Fibroblast of skin of right biceps (primary cell): ENCODE measurements at places on chromosomes 16 and 17.

- DNase-seq, result no peak
Measured at GRCh38 chr17:1298606-1299005, 19.1 kb downstream of the TRARG1 start.

GRCh38 chr16:31090540-31090939 lies 1.8 kb upstream of the PRSS53 start:
- peak; percentile 44 for DNase-seq

DNA sequence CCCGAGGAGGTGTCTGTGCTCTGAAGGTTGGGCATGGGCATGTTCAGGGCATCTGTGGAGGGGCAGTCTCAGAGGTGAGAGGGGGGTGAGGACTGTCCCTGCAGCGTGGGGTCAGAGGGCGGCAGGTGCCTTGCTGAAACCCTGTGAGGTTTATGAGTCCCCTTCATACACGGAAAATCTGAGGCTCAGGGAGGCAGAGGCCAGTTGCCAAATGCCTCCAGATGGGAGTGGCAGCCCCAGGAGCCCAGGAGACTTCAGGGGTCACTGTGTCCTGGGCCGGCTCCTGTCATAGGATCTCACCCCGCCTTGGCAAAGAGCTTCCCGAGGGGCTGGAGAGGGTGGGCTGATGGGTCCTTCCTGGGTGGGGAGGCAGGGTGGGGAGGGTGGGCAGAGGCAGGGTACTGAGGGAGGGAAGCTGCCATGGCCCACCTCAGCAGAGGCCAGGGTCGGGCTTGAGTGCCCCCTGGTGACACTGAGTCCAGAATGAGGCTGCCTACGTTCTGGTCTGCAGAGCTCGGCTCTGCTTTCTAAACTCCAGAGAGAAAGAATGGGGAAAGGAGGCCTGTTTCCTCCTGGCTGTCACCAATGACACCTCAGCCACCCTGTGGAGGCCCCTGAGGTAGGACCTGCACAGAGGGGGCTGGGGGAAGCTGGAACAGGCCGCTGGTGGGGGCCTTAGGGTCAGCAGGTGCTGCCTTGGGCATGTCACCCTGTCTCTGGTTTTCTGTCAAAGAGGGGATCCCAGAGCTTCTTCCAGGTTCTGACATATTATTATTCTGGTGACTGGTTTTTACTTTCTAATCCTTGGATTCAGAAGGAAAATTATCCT lies 1.1 kb downstream of the LGALS9 start:
- no peak for DNase-seq

- no peak for DNase-seq
Measured at GRCh38 chr17:75778861-75779249, 5.8 kb upstream of the UNK start.

DNA sequence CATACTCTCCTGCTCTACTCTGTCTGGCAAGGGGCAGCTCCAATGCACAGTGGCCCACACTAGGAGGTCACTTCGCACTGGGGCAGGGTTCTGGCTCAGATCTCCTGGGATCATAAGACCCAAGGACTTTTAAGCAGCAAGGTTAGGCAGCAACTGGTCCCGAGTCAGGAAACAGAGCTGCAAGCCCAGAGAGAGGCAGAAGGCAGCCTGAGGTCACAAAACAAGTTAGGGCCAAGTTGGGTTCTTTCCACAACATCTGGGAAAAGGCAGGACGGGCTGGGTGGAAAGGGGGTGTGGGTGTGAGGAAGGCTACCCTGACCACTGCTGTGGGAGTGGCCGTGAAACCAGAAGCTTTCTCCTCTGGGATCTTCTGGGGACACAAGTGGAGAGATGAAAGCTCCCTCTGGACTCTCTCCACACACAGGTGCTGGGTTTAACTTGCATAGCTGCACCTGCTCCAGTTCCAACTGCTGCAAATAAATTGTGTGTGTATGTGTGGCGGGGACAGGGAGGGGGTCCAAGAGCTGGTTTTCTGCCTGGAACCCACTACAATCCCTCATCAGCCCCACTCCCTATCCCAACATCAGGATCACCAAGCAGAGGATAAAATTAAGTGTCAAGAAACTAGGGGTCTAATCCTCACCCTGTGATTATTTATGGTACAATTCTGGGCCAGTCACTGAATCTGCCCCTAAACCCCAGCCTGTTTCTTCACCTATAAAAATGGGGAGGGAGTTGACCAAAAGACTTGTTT lies 8.0 kb upstream of the TSPOAP1 start:
- DNase-seq, result no peak

- no peak for DNase-seq
Measured at GRCh38 chr16:4499196-4499555, 23.0 kb downstream of the HMOX2 start.

DNA sequence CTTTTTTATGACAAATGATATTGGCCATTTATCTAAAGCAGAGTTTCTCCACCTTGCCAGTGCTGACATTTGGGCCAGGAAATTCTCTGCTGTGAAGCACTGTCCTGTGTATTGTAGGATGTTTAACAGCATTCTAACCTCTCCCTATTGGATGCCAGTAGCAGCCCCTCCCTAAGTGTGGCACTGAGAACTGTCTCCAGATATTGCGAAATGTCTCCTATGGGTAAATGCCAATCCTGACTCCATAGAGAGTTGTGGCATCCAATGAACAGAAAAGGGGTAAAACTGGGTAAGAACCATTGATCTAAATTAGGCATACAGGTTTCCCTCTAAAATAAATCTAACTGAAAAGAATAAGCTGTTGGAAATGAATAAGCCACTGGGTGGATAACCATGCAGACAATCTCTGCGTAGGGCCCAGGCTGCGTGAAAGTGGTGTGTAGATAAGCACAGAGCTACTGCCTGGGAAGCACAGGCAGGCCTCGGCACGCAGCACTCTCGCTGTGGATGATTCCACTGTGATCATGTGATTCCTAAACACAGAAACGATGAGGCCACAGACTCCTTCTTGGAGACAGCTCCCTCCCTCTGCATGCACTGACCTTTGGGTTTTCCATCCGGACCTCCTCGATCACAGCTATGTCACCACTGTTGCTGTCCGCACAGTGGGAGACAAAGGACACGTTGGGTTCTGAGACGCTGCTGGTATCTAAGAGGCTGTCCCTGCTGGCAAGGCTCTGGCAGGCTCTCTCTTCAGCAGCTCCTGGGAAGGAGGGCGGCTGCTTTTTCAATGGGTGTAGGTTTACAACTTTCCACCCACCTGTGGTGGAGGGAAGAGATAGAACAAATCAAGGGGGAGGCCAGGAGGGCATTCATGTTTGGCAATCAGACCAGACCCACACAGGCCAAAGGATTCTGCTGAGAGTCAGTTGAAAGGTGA lies 44.1 kb downstream of the GTF3C1 start:
- DNase-seq, result no peak

DNA sequence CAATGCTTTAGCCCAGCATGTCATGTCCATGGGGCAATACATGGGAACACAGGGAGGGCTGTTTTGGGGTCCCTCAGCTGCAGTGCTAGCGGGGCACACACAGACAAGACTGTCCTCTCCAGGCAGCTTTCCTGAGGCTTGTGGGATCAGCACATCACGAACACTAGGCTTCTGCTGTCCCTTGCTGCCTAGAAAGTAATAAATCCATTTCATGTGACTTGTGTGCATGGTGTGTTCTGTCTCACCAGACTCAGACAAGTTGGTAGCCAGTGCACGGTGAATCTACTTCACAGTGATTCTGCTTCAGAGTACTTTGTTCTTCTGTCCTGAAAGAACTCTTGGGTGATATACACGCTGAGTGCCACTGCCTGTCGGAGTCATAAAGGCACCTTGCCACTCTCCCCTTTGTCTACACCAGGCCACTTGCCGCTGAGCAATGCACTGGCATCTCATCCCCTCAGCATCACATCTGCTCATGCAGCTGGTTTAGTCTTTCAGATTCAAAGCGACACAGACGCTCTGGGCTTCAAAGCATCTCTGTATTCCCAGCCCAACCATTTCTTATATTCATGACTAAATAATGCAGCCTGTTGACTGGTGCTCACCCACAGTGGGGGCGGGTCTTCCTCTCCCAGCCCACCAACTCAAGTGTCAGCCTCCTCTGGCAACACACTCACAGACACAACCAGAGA lies 95.2 kb upstream of the COX10 start:
- DNase-seq, result no peak

- DNase-seq, result peak; percentile 18
Measured at GRCh38 chr16:89623511-89624261, 10.2 kb downstream of the DPEP1 start.

- no peak for DNase-seq
Measured at GRCh38 chr17:80028030-80028429, 7.6 kb downstream of the TBC1D16 start.

- DNase-seq, result no peak
Measured at GRCh38 chr17:33377837-33378595, 84.9 kb upstream of the ASIC2 start.

DNA sequence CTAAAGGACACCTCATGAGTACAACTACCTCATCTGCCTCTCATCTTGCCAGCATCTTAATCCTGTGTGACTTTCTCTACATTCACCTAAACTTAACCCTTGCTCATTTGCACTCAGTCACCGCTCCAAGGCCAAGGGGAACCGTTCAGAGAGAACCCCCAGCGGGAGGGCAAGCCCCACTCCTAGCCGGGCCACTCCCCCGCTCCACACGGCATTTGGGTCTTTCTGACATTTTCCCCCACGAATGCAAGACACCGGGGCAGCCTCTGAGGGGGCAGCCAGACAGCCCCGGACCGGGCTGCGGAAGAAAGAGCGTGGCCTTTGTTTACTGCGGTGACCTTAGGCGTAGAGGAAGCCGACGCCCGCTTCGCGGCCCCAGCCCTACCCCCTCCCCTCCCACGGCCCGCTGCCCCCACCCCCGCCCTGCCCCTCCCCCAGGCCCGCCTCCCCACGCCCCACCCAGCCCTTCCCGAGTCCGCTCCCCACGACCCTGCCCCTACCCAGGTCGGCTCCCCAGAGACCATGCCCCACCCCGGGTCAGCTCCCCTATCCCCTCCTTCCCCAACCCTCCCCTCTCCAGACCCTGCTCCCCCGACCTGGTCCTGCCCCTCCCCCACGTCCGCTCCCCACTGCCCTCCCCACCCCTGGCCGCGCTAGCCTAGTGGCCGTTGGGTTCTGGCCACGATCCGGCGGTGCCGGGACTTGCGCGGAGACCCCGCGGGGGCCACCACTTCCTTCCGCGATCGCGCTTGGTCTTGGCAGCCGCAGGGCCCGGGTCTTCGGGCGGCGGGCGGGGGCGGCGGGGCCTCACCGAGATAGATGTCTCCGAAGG lies 789 bp downstream of the CSNK1D start:
- no peak for DNase-seq

- no peak for DNase-seq
Measured at GRCh38 chr17:52147872-52148271, 10.6 kb downstream of the CA10 start.

DNA sequence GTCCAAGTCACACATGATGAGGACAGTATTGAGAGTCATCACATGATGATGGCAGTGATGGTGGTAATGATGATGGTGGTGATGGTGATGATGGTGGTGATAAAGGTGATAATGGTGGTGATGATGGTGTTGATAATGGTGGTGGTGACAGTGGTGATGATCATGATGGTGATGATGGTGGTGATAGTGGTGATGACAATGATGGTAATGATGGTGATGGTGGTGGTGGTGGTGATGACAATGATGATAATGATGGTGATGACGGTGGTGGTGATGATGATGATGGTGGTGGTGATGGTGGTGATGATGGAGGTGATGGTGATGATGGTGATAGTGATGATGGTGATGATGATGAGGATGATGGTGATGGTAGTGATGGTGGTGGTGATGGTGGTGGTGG lies 190.2 kb upstream of the ZNF469 start:
- DNase-seq, result no peak

GRCh38 chr16:81623365-81624102 lies 155.6 kb upstream of the PLCG2 start:
- DNase-seq, result peak; percentile 46

GRCh38 chr16:89847051-89847939 lies 19.0 kb downstream of the SPIRE2 start:
- no peak for DNase-seq

DNA sequence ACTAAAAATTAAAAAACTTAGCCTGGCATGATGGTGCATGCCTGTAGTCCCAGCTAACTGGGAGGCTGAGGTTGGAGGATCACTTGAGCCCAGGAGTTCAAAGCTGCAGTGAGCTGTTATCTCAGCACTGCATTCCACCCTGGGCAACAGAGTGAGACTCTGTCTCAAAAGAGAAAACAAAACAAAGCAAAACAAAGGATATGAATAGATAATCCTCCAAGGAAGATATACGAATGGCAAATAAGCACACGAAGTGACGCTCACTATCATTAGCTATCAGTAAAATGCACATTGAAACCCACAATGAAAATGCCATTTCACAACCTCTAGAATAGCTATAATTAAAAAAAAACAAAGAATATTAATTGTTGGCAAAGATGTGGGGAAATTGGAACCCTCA lies 386.2 kb upstream of the CCL2 start:
- DNase-seq, result no peak

DNA sequence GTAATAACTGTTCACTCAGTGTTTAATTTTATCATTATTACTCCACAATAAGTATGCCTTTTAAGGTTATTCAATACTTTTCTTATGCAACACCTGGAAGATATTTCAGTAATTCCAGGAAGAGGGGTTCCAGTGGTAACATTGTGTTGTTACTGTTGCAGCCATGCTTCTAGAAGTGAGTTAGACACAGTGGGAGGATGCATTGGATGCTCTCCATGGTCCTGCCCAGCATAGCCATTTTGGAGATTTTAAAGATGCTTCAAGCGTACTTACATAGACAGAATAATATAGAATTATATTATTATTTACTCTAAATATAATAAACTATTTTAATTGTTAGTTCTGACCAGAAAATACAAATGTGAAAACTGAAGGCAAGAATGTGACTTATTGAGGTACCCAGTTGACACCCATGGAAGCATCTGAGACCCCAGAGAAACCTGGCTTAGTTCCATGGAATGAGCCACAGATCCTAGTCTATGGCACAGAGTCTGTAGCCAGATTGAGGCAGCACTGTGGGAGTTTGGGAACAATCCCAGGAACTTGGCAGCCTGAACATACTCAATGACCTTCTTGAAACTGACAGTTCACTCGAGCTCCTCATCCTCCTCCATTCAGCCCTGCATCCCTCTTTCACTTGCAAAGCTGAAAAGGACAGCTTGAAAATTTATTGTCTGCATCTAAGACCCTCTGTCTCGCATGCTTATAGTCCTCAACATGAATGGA lies 190.1 kb upstream of the HS3ST4 start:
- DNase-seq, result no peak

DNA sequence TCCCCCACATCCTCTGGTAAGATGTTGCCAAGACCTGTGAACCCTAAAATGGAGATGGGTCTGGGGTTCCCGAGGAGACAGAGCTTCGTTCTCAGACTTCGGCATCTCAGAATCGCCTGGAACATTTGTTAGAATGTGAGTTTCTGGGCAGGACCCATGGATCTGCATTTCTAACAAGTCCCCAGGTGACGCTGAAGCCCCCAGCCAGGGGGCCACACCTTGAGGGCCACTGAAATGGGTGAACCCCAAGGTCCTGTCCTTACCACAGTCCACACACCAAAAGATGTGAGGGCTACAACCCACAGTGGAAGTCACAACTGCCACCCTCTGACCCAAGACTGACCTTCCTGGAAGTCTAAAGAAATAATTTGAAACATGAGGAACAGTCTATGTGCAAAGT lies 14.0 kb downstream of the MPP3 start:
- DNase-seq, result no peak
